ENCODE measurements at places on chromosomes 11 and 22.
A peak's percentile ranks its signal among the peaks of the same experiment; 100 is the strongest.

DNA sequence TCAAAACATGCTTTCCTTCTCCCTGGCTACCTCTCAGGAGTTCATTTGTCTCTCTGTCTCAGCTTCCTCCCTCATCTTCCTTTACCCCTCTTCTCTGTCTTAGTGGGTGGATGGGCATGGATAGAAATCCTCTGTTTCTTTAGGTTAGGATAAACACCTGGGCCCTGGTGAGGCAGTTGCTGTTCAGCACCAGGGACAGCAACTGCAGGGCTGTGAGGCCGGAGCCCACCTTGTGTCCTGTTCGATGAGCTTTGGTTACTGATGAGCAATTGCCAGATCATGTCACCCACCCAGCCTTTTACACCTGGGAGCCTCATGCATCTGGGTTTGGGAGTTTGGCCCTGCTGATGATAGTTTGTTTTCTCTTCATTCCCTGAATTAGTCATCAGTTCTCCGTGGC lies 6.1 kb upstream of the CRYBB3 start:
- H3K4me3 ChIP-seq: no peak overlapping the region
- DNase-seq: no peak
- no peak overlapping the region for H3K27ac ChIP-seq
- H3K4me1 ChIP-seq: no peaks in the 10 kb centered on the region
- H3K36me3 ChIP-seq: no peaks in the 10 kb centered on the region

GRCh38 chr11:12212821-12213185 lies 102.4 kb downstream of the MICAL2 start:
- H3K4me1 ChIP-seq: peaks cover 6% of the 10 kb centered on the region
- H3K27ac ChIP-seq: no peak overlapping the region
- DNase-seq: peak; percentile 37
- no peaks in the 10 kb centered on the region for H3K27me3 ChIP-seq
- H3K36me3 ChIP-seq: peaks cover 26% of the 10 kb centered on the region
- no peak overlapping the region for H3K4me3 ChIP-seq

DNA sequence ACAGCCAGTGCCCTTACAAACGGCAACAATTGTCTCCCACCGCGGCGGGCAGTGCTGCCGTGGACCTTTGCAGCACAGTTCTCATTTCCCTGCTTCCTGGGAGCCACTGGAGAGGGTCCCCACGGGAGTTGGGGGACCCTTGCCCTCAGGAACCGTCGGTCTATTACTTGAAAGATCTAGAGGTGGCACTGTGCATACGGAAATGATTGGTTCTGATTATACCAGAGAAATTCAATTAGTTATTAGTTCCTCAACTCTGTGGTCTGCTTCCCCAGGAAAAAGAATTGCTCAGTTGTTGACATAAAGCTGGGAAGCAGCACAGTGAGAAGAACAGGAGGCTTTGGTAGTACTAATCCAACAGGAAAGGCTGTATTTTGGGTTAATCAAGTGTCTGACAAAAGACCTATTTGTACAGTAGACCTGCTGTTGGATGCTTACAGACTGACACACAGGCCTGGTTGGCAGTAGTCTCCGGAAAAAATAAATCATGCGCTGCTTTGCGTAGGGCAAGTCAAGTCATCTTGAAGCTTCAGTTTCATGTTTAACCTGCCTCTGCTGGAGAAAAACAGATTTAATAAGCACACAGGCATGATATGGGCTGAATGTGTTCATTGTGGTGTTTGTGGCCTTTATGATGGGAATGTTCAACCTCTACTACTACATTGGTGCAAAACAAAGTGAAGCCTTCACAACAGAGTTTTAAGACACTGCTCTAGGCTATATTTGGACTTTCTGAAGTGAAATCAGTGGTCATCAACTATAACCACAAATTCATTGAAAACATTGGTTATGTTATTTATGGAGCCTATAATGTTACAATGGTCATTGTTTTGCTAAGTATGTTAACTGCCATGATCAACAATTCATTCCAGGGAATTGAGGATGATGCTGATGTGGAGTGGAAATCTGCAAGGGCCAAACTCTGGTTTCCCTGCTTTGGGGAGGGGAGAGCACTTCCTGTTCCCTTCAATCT lies 54.6 kb upstream of the SC5D start:
- H3K36me3 ChIP-seq: no peaks in the 10 kb centered on the region
- no peak overlapping the region for H3K4me3 ChIP-seq
- H3K27ac ChIP-seq: no peak overlapping the region
- peak; percentile 2 for DNase-seq
- no peaks in the 10 kb centered on the region for H3K4me1 ChIP-seq

DNA sequence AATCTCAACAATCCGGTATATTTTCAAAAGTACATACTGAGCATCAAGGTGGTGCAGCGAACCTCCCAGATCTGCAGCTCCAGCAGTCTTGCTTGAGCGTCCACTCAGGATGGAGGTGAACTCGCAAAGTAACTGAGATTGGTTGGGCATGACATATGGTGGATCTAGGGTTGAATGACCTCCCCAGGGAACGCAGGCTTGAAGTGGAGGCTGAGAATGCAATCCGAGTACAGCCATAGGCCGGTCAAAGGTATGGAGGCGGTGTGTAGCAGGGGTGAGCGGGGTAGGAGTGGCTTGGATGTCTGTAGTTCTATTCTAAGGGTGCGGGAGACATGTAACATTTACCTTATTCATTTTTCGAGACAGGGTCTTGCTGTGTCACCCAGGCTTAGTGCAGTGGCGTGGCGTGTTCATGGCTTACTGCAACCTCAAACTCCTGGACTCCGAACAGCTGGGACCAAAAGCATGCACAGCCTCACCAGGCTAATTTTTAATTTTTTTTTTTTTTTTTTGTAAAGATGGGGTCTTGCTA lies 631 bp upstream of the C22orf39 start:
- peaks cover 5% of the 10 kb centered on the region for H3K36me3 ChIP-seq
- DNase-seq: peak; percentile 59
- no peaks in the 10 kb centered on the region for H3K27me3 ChIP-seq
- H3K4me3 ChIP-seq: peak overlapping the region; percentile 70
- peaks cover 2% of the 10 kb centered on the region for H3K4me1 ChIP-seq

- peaks cover 5% of the 10 kb centered on the region for H3K4me1 ChIP-seq
- DNase-seq: no peak
- H3K4me3 ChIP-seq: peak overlapping the region; percentile 92
- no peaks in the 10 kb centered on the region for H3K36me3 ChIP-seq
- peak overlapping the region; percentile 92 for H3K27ac ChIP-seq
- no peaks in the 10 kb centered on the region for H3K27me3 ChIP-seq
These were observed 559 bp downstream of the MRTFA start for GRCh38 chr22:40635940-40636379.

DNA sequence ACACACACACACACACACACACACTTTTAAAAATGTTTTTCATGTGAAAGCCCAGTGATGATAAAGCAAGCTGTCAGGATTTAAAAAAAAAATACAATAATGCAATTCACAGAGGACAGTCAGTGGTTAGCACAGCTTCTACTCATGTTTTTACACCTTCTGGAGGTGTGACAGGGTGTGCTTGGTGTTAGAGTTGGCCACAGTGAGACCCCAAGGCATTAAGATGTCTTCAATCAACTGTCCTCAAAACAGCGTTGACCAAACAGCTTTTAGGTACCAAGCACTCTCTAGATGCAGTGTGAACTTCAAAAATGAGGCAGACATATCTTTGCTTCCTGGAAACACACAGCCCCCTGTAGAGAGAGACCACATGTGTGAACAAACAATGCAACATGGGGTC lies 166.4 kb upstream of the TBCEL start:
- H3K27ac ChIP-seq: no peak overlapping the region
- no peak overlapping the region for H3K4me3 ChIP-seq
- no peaks in the 10 kb centered on the region for H3K4me1 ChIP-seq
- H3K27me3 ChIP-seq: no peaks in the 10 kb centered on the region
- DNase-seq: no peak

DNA sequence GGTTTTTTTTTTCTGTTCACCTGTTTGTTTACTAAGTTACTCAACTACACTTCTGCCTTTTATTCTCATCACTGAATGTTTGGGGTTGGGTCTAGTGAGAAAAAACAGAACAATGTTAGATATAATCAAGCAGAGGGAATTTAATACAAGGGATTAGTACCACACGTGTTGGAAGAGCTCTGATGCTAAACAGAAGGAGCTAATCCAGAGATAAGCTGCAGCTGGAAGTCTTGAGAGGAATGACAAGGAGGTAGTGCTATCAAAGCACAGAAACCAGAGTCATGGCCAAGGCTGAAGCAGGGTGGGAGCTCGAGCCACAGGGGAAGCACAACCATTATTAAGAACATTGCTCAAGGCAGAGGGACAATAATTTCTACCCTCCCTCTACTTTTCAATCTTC lies 604.1 kb upstream of the ANO5 start:
- H3K4me1 ChIP-seq: no peaks in the 10 kb centered on the region
- H3K4me3 ChIP-seq: no peak overlapping the region
- no peak overlapping the region for H3K27ac ChIP-seq
- no peak for DNase-seq
- H3K27me3 ChIP-seq: no peaks in the 10 kb centered on the region

- no peak for DNase-seq
- no peak overlapping the region for H3K27ac ChIP-seq
- no peak overlapping the region for H3K4me3 ChIP-seq
- no peaks in the 10 kb centered on the region for H3K4me1 ChIP-seq
- no peaks in the 10 kb centered on the region for H3K36me3 ChIP-seq
These were observed 18.2 kb downstream of the C11orf91 start for GRCh38 chr11:33682446-33682845.

DNA sequence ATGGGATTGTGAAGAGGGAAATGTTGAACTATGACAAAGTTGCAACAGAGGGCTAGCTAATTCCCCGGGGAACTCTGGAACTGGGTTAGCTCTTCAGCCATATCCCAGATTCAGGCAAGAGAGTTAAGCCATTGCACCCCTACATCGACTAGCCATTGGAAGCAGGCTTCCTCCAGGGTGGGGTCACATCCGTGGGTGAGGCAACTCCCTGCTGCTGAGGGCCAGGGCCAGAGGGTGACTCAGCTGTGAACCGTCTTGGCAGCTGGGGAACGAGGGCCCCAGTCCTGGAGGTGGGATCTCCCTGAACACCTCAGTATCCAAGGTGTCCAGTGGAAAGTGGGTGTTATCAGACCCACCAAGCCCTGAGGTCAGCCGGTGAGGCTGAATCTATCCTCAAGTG lies 41.1 kb downstream of the RPS6KA4 start:
- H3K4me1 ChIP-seq: no peaks in the 10 kb centered on the region
- no peaks in the 10 kb centered on the region for H3K36me3 ChIP-seq
- H3K27ac ChIP-seq: no peak overlapping the region
- peaks cover 17% of the 10 kb centered on the region for H3K27me3 ChIP-seq
- peak; percentile 14 for DNase-seq

DNA sequence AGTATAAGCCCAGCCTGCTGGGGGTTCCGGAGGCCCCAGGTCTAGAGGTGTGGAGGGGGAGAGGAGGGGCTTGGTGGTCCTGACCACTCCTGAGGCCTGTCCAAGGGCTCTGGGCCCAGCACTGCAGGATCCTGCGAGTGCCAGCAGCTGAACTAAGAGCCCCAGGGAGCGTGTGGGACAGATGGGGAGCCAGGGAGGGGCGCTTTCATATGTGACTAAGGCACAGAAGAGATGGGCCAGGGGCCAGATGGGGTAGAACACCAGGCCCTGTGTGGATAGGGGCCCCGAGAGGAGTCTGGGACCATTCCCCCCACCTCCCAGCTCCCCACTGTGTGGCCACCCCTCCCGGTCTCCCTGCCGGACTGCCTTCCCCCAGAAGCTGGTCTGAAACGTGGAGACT lies 18.4 kb downstream of the MAFF start:
- DNase-seq: no peak
- H3K27ac ChIP-seq: peak overlapping the region; percentile 90
- H3K36me3 ChIP-seq: peaks cover 20% of the 10 kb centered on the region
- H3K27me3 ChIP-seq: no peaks in the 10 kb centered on the region
- no peak overlapping the region for H3K4me3 ChIP-seq

DNA sequence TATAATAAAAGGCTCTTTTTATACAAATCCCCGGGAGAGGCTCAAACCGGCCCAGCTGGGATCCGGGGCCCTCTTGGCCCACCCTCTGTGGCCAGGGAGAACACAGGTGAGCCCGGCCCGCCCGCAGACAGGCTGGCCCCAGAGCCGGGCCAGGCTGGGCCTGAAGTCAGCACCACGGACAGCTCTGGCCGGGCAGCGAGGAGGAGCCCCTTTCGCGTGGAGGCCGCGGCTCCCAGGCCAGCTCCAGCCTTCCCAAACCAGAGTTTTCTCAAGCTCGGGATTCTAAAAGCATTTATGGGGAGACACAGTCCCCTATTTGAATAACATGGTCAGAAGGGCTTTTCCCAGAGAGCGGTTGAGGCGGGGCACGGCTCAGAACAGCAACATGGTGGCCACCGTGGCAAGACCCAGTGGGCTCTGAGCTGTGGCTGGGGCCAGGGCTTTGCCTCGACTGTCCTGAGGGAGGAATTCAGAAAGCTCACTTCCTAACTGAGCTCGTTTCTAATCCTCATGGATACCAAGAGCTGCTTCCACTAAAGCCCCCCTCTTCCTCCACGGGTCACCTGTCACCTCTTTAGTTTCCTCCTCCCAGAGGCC lies 115.4 kb downstream of the BRD1 start:
- H3K27me3 ChIP-seq: no peaks in the 10 kb centered on the region
- H3K27ac ChIP-seq: no peak overlapping the region
- DNase-seq: no peak
- H3K4me3 ChIP-seq: no peak overlapping the region

- no peaks in the 10 kb centered on the region for H3K36me3 ChIP-seq
- H3K27ac ChIP-seq: no peak within 1 kb of the TSS
- H3K4me1 ChIP-seq: no peaks in the 10 kb centered on the region
- H3K4me3 ChIP-seq: no peak within 1 kb of the TSS
- H3K27me3 ChIP-seq: peaks cover 55% of the 10 kb centered on the region
These were observed at the start of gene WNT7B for GRCh38 chr22:45977003-45977411. WNT7B (minus strand) TSS chr22:45977162; CDS start chr22:45976754, 408 bp downstream.

DNA sequence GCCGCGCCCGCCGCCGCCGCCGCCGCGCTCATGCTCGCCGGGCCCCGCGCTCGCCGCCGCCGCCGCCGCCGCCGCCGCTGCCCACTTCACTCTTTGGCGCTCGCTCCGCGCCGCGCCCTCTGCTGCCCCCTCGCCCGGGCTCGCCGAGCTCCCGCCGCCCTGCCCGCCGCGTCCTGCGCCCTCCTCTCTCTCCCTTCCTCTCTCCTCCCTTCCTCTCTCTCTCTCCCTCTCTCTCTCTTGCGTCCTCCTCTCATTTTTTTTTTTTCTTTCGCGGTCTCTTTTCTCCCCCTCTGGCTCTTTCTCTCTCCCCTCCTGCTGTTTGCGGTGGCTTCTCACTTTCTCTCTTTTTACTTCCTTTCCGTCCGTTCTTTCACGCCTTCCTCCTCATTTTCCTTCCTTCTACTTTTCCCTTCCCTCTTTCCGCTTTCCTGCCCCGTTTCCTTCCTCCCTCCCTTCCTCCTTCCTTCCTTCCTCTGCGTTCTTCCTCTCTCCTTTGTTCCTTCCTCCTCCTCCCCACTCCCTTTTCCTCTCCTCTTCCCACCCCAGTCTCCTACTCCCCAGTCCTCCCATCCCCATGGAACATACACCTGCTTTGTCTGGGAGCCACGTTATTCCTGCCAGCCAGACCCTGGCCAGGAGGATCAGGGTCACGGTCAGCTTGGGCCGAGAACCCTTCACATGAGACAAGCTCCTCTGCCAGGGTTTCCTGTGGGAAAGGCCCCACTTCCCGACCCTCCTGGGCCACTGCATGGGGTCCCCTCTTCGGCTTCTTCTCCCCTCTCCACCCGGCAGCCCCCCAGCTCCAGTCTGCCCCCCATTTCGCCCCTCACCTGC lies 19.3 kb upstream of the SHISAL1 start:
- H3K27me3 ChIP-seq: peaks cover 21% of the 10 kb centered on the region
- no peaks in the 10 kb centered on the region for H3K36me3 ChIP-seq
- no peaks in the 10 kb centered on the region for H3K4me1 ChIP-seq
- peak overlapping the region; percentile 21 for H3K4me3 ChIP-seq
- peak; percentile 17 for DNase-seq

All from fibroblast of lung (primary cell).